H1 (cell line): ENCODE measurements at places on chromosomes 6 and 20. TPM values are rescaled to one million over a fixed set of nuclear protein-coding genes. Genes with fewer than 3 reads are reported as not detected.

Gene UST
- total RNA-seq: 31.9 and 34.5 TPM in 2 replicates

Gene PROCR
- 19.5 and 21.3 TPM in 2 replicates for total RNA-seq

Gene PRRT1
- 2.8 TPM in 2 replicates for total RNA-seq

DNA sequence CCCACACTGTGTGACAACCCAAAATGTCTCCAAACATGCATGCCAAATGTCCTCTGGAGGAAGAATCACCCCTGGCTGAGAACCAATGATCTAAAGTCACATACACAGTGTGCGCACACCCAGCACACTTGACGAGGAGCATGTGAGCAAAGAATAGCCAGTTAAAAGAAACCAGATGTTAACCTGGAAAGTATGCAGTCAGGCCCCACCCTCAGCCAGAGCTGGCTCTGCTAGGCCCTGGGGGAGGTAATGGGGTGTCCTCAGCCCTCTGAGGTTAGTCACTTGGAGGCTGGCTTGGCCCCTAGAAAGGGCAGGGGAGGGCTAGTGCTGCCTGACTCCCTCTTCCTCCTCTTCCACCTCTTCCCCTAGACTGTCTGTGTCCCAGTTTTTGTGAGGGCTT is 15.2 kb upstream of the GUCA1A start:
- DNase-seq: no peak

DNA sequence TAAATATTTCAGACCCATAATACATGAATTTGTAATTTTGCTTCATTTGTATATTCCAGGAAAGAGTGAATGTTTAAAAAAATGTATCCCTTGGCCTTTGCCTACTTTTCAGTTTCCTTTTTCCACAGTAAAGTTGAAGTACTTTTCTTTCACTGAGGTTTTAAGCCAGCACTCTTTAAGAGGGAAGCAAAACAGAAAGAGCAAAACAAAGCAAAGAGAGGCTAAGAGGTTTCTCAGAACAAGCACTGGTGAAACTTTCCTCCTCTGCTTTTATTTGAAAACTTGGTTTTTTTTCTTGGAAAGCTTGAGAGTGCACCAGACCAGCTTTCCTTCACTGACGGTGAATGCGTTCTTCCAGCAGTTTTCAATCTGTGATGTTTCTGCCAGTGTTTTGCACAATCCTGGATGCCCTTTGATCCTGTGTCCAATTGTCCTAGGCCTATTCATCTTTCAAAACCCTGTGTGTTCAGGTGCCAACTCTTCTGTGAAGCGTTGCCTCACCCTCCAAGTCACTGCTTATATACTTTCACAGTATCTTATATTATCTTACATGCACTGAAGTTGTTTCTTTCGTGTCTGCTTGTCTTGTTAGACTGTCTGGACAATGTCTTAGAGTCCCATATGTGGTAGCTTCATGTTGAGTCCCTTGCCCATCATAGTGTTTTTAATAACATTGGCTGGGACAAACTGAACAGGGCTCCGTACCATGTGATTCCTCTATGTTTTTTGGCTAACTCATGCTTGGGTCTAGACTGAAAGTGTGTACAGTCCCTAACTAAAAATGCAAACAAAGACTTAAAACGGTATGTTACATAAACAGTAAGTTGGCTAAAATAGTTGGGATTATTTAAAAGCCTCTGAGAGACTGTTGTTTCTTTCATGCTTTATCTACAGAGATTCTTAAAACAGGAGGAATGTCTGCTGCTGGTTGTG is 1.9 kb downstream of the RNF217 start:
- no peak for DNase-seq
